ENCODE measurements at places on chromosomes 7 and 10.

GRCh38 chr7:107934991-107935770, 44.2 kb downstream of the DLD start:
- DNase-seq, result no peak

DNA sequence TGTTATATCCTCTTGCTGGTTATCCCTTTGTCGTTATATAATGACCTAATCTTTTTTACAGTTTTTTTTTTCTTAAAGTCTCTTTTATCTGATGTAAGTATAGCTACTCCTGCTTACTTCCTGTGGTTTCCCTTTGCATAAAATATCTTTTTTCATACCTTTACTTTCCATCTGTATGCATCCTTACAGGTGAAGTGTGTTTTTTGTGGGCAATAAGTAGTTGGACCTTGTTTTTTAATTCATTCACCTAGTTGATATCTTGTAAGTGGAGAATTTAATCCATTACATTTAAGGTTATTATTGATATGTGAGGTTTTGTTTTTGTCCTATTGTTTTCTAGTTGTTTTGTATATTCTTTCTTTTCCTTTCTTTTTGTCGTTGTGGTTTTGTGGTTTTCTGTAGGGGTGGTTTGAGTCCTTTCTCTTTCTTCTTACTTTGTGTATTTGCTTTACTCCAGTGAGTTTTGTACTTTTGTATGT, 168.6 kb downstream of the MLLT10 start:
- no peak for DNase-seq

DNA sequence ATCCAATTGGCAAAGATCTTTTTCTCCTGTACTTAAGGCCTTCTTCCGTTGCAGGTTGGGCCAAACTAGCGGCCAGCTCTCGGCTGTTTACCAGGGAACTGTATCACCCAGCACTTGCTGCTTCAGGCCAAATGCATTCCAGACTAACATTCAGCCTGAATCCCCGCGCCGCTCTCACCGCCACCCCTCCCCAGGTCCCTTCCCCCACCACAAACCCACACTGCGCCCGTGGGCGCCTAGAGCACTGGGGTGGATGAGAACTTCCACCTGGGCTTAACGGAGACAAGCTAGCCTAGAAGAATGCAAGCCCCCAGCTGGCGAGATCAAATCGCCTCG, 676 bp downstream of the TCAF1 start:
- DNase-seq, result no peak

GRCh38 chr7:114889646-114890285, 32.1 kb upstream of the MDFIC start:
- no peak for DNase-seq

- no peak for DNase-seq
Observed at GRCh38 chr7:157544980-157545680, 208.3 kb downstream of the DNAJB6 start.

DNA sequence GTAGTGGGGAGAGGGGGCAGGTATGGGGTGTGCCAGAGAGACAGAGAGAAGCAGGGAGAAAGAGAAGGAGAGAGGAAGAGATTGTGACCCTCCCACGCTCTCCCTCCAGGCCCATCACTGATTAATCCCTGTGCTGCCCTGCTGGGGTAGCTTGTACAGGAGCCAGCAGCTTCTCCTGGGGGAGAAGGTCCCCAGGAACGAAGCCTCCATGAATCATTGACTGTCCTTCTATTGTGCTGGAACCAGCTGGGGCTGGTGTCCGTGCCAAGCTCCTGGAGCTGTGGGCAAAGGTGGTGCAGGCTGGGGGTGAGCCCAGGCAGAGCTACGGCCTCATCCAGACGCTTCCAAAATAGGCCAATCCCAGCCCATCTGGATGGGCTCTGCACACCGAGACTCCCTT, 20.9 kb downstream of the AQP1 start:
- no peak for DNase-seq

DNA sequence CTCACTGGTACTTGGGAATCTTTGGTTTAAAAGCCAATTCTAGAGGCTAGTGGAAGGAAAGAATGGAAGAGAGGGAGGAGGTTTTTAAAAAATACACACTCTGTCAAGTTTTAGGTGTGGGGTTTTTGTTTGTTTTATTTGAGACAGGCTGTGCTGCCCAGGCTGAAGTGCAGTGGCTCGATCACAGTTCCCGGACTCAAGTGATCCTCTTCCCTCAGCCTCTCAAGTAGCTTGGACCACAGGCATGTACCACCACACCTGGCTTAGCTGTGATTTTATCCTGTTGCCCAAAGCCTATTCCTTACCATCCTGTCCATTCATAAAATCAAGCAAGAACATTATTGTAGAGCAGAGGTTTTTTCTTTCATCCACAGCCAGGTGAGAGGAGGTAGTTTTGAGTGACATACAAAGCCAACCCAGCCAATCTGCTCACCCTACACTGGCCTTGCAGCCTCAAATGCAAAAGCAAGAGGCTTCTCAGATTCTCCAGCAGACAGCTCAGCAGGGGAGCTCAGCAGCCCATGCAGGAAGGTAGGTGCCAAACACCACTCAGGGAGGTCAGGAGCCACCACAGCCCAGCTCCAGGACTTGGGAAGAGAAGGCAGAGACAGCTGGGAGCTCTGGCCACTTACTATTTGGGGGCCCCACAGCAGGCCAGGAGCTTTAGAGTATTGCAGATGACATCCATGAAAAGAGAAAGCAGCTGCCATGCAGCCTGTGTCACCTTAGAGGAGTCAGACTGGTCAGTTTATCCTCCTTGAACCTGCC, 65.8 kb downstream of the TMEM209 start:
- DNase-seq, result no peak

DNA sequence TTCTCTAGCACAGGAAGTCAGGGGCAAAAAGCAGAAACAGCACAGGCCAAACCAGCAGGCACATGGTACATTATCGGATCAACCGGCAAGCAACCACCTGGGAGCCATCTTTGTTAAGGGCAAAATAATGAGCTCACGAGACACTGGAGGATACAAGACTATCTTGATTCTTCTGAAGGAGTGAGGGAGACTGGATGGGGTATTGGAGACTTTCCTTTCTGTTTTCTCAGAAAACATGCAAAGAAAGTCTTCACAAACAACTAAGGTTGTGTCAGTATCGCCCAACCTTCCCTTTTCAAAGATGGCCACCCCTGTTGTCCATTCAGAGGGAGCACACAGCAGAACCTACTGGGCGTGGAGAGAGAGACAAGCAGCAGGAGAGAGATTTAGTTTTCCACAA, 29.6 kb downstream of the GOLGA7B start:
- no peak for DNase-seq

- no peak for DNase-seq
Observed at GRCh38 chr7:47538846-47539311, 43.0 kb downstream of the TNS3 start.

- no peak for DNase-seq
Observed at GRCh38 chr10:51397244-51397643, 302.2 kb downstream of the CSTF2T start.

- no peak for DNase-seq
Observed at GRCh38 chr7:122858320-122858719, 27.9 kb downstream of the CADPS2 start.

DNA sequence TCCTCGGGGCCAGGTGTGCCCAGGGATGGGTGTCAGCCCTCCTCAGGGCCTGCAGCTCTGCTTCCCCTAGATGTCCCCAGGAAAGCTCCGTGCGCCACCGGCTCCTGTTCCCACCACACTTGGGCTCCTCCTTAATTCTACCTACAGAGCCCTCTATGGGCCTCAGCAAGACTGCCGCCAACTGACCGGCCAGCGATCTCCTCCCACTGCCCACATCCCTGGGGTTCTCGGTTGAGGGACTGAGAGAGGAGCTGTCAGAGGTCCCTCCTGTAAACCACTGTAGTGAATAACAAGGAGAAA, 5.3 kb upstream of the LDB3 start:
- no peak for DNase-seq

GRCh38 chr7:99120916-99121315, 23.0 kb downstream of the SMURF1 start:
- no peak for DNase-seq

- DNase-seq, result no peak
Observed at GRCh38 chr10:54067361-54067760, 733.7 kb downstream of the PCDH15 start.

GRCh38 chr7:157523766-157524421, 187.1 kb downstream of the DNAJB6 start:
- DNase-seq, result no peak

DNA sequence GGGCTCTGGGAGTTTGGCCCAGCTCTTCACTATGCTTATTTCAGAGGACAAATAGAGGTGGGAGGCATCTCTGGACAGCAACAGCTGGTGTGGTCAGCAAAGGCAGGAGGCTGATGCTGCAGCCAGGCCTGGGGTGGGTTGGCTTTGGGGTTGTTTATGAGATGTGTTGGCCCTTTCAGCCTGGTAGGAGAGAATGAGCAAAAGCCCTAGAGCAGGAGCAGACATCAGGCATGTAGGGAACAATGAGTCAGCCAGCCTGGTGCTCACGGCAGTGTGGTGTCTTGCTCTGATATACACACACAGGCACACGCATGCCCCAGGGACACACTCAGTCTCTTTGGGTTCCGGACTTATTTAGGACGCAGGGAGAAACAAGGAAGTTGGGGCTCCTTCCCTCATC, 157.1 kb downstream of the PRKCQ start:
- DNase-seq, result no peak

GRCh38 chr7:21125297-21125696, 302.6 kb upstream of the SP4 start:
- no peak for DNase-seq

- no peak for DNase-seq
Observed at GRCh38 chr7:32494946-32495297, 367 bp upstream of the AVL9 start.

GRCh38 chr7:120716307-120716706, 141.6 kb downstream of the TSPAN12 start:
- DNase-seq, result no peak

DNA sequence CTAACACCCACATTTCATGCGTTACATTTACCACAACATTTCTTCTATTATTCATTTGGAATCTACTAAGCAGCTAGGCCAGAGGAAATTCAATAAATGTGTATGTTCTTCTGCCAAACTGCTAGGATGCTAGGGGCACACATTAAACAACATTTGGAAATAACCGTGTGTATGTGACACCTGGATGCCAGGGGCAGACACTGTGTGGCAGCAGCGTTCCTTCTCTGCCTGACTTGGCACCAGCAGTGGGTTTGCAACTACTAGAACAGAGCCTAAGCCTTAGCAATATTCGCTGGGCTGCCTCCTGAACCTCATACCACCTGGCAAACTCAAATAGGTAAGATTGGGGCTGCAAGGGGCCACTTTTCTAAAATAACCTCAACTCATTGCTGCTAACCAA, 182.1 kb downstream of the CHCHD3 start:
- no peak for DNase-seq

DNA sequence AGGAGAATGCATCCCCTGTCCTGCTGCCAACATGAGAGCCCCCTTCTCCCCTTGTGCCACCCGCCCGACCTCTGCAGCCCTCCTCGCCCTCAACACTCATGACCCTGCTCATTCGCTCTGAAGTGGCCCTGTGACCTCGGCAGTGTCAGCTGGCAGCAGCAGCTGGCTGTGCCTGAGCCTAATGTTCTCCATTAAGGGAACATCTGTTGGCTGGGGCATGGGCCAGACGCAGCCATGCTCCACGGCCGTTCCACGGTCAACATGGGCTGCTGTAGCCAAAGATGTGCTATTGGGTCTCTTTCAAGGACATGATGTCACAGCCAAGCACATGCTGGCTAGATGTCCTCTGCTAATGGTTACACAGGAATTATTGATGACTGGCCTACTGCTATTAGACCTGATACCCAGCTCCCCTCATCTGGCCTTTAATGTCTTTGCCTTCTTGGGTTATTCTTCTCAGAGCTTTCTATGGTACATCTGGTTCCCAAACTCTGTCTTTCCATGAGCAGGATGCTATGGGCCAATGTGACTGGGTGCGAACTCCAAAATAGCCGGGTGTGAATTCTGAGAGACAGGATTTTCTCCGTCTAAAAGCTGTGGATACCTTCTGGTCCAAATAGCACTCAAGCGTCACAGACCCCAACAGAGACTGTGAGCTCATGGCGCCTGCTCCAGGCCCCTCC, 22.4 kb downstream of the ADCYAP1R1 start:
- no peak for DNase-seq

Data from stimulated activated CD8-positive, alpha-beta memory T cell treated with anti-CD3 and anti-CD28 coated beads, Interleukin-7, amount 100 ng/mL, for 1 hour (primary cell).